A673 (cell line): ENCODE measurements at places on chromosomes 1 and 21. TPM values are rescaled to one million over a fixed set of nuclear protein-coding genes. Genes with fewer than 3 reads are reported as not detected.

Gene OR2T3
- not detected in 2 replicates for total RNA-seq

Gene FGR
- not detected in 2 replicates for total RNA-seq

Gene OR2L2
- 0.13 TPM in 1 of 2 replicates, not detected in the other for total RNA-seq

Gene TMEM269
- 1.2 and 1.7 TPM in 2 replicates for total RNA-seq

DNA sequence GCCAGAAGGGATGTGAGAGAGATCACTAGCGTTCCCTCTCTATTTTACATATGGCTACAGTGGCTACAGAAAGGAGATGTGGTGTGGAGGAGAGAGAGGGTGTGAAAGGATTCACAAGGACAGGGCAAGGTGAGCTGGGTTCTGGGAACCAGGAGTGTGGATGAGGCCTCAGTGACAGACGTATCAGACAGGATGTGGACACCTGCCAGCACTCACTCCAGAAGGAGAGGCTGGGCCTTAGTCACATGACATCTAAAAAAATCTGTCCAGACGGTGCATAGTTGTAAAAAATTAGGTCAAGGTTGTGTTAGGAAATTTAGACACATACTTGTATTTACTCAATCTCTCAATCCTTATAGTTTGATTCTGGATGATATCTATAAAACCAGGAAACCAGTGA lies 10.6 kb downstream of the TRIM67 start:
- DNase-seq = no peak
- H3K4me3 ChIP-seq = no peak overlapping the region
- H3K27ac ChIP-seq = no peak overlapping the region
- no peaks in the 10 kb centered on the region for H3K4me1 ChIP-seq
- no peaks in the 10 kb centered on the region for H3K36me3 ChIP-seq

GRCh38 chr1:94463765-94464330 lies 45.7 kb downstream of the ABCD3 start:
- no peaks in the 10 kb centered on the region for H3K27me3 ChIP-seq
- no peaks in the 10 kb centered on the region for H3K4me1 ChIP-seq
- H3K36me3 ChIP-seq = no peaks in the 10 kb centered on the region
- no peak overlapping the region for H3K27ac ChIP-seq
- peak; percentile 70 for DNase-seq
- H3K4me3 ChIP-seq = no peak overlapping the region

DNA sequence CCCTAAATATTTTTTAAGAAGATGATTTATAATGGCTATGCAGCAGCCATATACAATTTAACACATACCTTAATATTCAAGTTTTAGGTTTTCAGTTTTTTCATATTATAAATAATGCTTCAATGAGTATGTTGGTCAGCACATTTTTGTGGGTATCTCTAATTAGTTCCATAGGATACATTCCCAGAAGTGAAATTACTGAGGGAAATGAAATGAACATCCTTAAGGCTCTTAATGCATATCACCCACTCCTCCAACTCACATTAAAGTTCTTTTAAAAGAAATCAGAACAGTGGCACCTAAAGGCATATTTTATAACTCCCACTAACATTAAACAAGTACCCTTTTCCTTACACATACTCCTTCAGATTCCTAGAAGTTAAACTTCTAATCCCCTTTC lies 56.1 kb downstream of the EYA3 start:
- H3K27ac ChIP-seq = no peak overlapping the region
- H3K27me3 ChIP-seq = no peaks in the 10 kb centered on the region
- DNase-seq = no peak
- no peak overlapping the region for H3K4me3 ChIP-seq
- no peaks in the 10 kb centered on the region for H3K4me1 ChIP-seq

DNA sequence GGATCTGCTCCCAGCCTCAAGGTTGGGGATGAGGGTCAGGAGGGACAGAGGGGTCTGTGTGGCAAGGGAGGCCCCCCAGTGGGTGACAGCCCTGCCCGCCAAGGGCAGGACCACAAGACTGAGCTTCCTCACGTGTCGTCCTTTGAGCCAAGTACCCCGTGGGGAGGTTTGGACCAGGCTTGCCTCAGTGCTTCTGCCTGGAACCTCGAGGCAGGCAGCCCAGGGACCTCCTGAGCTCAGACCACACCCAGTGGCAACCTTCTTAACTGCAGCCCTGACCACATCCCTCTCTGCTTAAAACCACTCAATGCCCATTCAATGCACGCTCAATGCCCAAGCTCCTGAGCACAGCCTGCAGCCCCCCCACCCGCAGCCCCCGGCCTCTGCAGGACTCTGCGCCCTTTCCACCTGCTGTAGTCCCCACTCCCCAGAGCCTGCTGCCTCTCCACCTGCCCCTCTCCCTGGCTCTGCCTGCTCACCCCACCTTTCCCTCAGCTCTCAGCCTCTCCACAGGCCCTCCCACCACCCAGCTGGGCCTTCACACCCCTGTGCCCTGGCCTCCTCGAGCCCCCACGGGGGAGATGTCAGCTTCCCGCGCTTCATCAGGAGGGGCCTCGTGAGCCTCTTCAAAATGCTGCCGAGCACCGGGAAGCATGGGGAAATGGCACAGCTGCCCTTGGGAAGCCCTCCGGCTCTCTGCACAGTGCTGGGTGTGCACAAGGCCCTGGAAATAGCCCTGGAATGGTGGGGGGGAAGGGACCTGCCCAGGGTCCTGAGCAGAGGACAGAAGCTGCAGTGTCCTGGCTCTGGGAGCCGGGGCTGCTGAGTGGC lies 129.3 kb upstream of the VAMP3 start:
- DNase-seq = no peak
- H3K4me3 ChIP-seq = no peak overlapping the region
- H3K27ac ChIP-seq = no peak overlapping the region
- peaks cover 8% of the 10 kb centered on the region for H3K4me1 ChIP-seq

DNA sequence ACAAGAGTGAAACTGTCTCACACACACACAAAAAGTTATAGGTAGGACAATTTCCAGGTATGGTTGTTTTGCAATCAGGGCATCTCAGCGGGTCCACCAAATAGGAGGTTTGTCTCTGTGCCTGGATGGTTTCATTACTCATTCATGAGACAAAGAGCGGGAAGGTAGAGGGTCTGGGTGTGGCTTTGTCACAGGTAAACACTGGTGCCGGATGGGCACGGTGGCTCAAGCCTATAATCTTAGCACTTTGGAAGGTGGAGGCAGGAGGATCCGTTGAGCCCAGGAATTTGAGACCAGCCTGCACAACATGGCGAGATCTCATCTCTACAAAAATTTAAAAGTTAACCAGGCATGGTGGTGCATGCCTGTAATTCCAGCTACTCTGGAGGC lies 16.3 kb upstream of the ERVH48-1 start:
- no peaks in the 10 kb centered on the region for H3K27me3 ChIP-seq
- peaks cover 7% of the 10 kb centered on the region for H3K4me1 ChIP-seq
- H3K4me3 ChIP-seq = no peak overlapping the region
- DNase-seq = no peak
- no peaks in the 10 kb centered on the region for H3K36me3 ChIP-seq
- no peak overlapping the region for H3K27ac ChIP-seq

- no peaks in the 10 kb centered on the region for H3K27me3 ChIP-seq
- H3K36me3 ChIP-seq = no peaks in the 10 kb centered on the region
- peaks cover 11% of the 10 kb centered on the region for H3K4me1 ChIP-seq
These were observed 38.0 kb downstream of the SPRTN start for GRCh38 chr1:231376101-231376500.

GRCh38 chr1:51314974-51315373 lies 15.4 kb downstream of the TTC39A start:
- H3K4me1 ChIP-seq = peaks cover 9% of the 10 kb centered on the region
- no peaks in the 10 kb centered on the region for H3K36me3 ChIP-seq
- H3K4me3 ChIP-seq = no peak overlapping the region
- H3K27ac ChIP-seq = no peak overlapping the region
- H3K27me3 ChIP-seq = no peaks in the 10 kb centered on the region
- DNase-seq = no peak

GRCh38 chr1:156608981-156609380 lies 7.7 kb upstream of the GPATCH4 start:
- H3K4me3 ChIP-seq = no peak overlapping the region
- no peaks in the 10 kb centered on the region for H3K27me3 ChIP-seq
- H3K27ac ChIP-seq = no peak overlapping the region
- no peaks in the 10 kb centered on the region for H3K4me1 ChIP-seq

GRCh38 chr1:5887349-5887970 lies 104.8 kb downstream of the NPHP4 start:
- H3K36me3 ChIP-seq = no peaks in the 10 kb centered on the region
- DNase-seq = no peak
- H3K27ac ChIP-seq = no peak overlapping the region
- H3K4me3 ChIP-seq = no peak overlapping the region
- H3K4me1 ChIP-seq = no peaks in the 10 kb centered on the region

GRCh38 chr1:228059634-228060457 lies 22.7 kb upstream of the ARF1 start:
- peaks cover 8% of the 10 kb centered on the region for H3K4me1 ChIP-seq
- peaks cover 58% of the 10 kb centered on the region for H3K27me3 ChIP-seq
- H3K4me3 ChIP-seq = peak overlapping the region; percentile 43
- H3K27ac ChIP-seq = no peak overlapping the region
- peak; percentile 75 for DNase-seq

DNA sequence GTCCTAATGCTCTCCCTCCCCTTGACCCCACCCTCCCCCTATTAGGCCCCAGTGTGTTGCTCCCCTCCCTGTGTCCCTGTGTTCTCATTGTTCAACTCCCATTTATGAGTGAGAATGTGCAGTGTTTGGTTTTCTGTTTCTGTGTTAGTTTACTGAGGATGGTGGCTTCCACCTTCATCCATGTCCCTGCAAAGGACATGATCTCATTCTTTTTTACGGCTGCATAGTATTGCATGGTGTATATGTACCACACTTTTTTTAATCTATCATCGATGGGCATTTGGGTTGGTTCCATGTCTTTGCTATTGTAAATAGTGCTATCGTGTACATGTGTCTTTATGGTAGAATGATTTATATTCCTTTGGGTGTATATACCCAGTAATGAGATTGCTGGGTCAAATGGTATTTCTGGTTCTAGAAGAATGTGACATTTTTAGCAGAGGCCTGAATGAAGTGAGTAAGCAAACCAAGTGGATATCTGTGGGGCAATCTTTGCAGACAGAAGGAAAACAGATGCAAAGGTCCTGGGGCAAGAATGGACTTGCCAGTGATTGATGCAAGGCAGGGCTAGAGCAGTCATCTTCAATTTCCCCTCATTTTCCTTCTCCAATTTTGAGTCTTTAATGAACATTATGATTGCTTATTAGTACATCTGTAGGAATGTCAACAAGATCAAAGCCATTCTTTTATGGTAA lies 50.2 kb downstream of the UBE4B start:
- no peaks in the 10 kb centered on the region for H3K4me1 ChIP-seq
- no peaks in the 10 kb centered on the region for H3K27me3 ChIP-seq
- H3K4me3 ChIP-seq = no peak overlapping the region
- H3K27ac ChIP-seq = no peak overlapping the region
- peaks cover 4% of the 10 kb centered on the region for H3K36me3 ChIP-seq
- no peak for DNase-seq

GRCh38 chr1:230147253-230148125 lies 80.5 kb downstream of the GALNT2 start:
- DNase-seq = no peak
- H3K27ac ChIP-seq = no peak overlapping the region
- H3K27me3 ChIP-seq = no peaks in the 10 kb centered on the region
- peaks cover 49% of the 10 kb centered on the region for H3K4me1 ChIP-seq
- no peak overlapping the region for H3K4me3 ChIP-seq

DNA sequence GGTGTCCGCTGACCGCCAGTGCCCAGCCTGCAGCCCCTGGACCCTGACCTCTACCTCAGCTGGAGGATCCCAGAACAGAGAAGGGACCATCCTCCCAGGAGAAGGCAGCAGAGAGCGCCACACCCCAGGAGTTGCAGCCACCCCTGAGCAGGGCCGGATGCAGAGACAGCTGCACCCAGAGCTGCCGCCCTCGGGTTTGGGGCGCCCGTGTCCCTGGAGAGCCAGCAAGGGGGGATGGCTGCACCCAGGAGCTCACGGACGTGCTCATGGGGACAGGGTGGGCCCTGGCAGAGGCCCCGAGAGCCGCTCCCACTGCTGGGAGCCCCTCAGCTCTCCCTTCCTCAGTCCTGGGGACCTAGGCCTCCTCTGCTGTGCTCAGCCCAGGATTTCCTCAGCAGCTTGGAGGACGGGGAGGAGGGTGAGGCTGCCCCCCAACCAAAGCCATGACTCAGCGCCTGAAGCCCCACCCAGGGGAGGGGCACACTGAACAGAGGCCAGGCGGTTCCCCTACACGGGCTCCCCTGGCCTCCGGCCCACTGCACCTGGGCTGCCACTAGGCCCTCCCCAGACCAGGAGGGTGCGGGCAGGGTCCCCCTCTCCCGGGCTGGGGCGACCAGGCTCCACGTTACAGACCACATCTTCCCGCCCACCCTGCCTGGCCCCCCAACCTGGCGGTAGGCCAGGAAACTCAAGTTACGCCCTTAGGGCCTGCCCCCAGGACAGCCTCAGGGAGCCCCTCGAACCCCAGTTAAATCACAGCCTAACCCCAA lies 2.2 kb downstream of the ACAP3 start:
- H3K4me1 ChIP-seq = peaks cover 39% of the 10 kb centered on the region
- peak overlapping the region; percentile 89 for H3K27ac ChIP-seq
- peak; percentile 90 for DNase-seq
- peak overlapping the region; percentile 88 for H3K4me3 ChIP-seq
- H3K27me3 ChIP-seq = no peaks in the 10 kb centered on the region

DNA sequence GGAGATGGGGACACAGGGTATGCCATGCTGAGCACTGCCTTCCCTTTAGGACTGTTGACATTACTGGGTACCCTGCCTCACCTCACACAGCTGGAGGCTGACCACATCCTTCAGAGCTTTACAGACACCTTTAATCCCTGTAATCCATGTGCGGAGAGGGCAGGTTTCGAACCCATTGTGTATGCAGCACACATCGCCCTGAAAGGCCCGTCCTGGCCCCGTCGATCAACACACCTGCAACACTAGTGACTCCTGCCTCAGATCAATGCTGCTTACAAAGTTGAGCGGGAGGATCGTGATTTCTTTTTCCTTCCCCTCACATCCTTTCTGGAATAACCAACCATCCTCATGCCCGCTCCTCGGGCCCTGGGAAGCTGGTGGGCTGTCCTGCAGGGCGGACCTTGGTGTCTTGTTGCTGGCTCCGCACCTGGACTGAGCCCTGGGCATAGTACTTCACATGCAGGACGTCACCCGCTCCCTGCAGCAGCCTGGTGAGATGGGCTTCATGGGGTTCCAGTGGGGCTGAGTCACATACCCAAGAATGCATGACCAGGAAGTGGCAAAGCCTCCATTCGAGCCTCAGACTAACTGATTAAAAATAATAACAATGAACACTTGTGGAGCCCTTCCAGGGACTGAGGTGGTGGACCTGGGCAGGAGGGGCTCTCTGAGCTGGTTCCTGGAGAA lies 403.6 kb downstream of the PTPRU start:
- no peaks in the 10 kb centered on the region for H3K4me1 ChIP-seq
- no peaks in the 10 kb centered on the region for H3K27me3 ChIP-seq
- H3K27ac ChIP-seq = no peak overlapping the region
- DNase-seq = peak; percentile 21

- DNase-seq = no peak
- H3K4me1 ChIP-seq = peaks cover 20% of the 10 kb centered on the region
- no peaks in the 10 kb centered on the region for H3K27me3 ChIP-seq
- no peak overlapping the region for H3K27ac ChIP-seq
- H3K36me3 ChIP-seq = no peaks in the 10 kb centered on the region
These were observed 89.2 kb upstream of the POU3F1 start for GRCh38 chr1:38135625-38136414.
